ENCODE measurements at places on chromosomes 12 and 14.

GRCh38 chr14:68365228-68365627 lies 427.6 kb downstream of the ZFP36L1 start:
- no peak for DNase-seq

DNA sequence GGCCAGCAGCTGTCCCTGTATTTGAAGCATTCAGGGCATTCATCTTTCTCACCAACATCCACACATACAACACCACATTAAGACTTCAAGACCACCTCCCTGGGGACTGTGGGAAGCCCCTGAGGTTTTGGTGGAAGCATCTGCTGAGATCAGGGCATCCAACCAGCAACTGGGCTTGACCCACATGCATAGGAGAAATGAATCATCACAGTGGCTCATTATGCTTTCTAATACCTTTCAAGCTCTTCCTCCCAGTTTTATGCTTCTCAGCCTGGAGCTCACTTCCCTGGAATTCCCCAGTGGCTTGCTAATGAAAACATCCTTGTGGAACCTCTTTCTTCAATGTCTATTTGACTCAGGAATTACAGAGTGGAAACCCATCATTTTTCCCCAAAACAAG lies 21.4 kb upstream of the CMKLR1 start:
- DNase-seq = no peak

- no peak for DNase-seq
Measured at GRCh38 chr12:120358412-120359100, 10.4 kb downstream of the MSI1 start.

- DNase-seq = no peak
Measured at GRCh38 chr14:95322651-95323050, 2.9 kb upstream of the CLMN start.

DNA sequence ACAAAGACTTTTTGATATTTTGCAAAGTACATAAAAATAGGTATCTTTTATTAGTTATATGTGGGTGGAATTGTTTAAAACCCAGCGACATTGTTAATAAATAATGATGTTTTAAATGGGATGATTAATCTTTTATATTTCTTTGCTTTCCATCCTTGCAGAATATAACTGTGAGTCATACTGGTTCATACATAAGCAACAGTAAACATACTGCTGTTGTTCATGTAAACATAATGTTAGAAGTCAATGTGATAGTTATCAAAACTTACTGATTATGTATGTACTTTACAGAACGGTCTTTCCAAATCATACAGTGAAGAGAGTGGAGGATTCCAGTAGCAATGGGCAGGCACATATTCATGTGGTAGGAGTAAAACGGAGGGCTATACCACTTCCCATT lies 119.8 kb downstream of the ARID2 start:
- DNase-seq = no peak

DNA sequence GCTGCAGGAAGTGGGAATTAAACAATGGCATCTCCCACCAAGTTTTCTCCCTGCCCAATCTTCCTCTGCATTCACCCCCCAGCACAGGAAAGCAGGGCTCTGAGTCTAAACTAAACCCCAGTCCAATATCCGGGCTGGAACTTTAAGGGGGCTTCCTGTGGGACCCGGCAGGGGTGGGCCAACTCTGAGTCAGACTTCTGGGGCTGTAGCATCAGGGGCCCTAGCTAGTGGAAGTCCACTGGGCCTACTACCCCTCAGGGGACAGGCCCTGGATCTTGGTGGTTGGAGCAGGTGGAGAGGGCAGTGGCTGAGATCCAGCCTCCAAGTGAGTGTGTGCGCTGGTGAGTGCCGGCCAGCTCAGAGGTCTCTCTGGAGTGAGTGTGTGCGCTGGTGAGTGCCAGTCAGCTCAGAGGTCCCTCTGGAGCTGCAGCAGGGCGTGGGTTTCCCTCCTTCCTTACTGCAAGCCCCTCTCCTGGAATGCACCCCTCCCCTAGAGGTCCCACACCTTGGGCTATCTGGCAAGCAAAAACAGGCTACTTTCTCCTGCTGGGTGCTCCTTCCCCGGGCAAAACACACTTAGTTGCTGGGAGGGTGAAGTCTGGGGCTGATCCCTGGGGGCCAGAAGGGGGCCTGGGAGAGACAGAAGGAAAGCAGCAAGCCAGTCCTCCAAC lies 5.6 kb upstream of the LHX5 start:
- DNase-seq = no peak

- no peak for DNase-seq
Measured at GRCh38 chr12:49703647-49704137, 3.5 kb downstream of the FMNL3 start.

GRCh38 chr12:3129301-3130056 lies 52.3 kb downstream of the TSPAN9 start:
- no peak for DNase-seq

DNA sequence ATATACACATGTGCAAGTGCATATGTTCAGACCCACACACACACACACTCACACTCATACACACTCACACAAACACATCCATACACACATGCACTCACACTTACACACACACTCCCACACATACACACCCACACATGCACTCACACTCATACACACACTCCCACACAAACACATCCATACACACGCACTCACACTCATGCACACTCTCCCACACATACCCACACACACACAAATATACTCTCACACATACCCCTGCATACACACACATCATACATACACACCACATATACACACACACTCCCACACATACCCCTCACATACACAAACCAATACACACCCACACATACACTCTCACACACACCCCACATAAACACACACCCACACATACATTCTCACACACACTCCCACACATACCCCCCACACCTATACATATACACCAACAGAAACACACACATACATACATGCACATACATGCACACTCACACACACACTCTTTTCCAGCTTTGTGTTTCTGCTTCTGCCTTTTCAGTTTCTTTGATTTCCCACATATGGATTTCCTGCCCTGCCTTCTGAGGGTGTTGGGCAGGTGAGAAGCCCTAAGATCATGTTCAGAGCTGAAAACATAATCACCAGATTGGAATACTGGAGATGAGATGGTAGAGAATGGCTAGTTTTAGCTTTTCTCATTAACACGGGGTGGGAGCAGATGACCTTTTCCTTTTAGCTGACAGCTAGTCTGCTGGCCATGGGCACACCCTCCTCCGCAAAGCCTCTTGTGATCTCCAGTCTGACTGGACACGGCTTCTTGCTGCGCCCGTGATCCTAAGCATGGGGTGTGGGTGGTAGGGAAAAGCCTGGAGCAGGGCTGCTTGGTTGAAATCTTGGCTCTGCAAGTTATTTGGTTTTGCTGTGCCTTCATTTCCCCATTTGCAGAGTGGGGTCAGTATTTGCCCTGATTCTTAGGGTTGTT lies 214.0 kb downstream of the CHST11 start:
- no peak for DNase-seq

GRCh38 chr12:127268706-127269425 lies 998.1 kb upstream of the TMEM132C start:
- DNase-seq = no peak

GRCh38 chr12:4293299-4293965 lies 19.9 kb downstream of the CCND2 start:
- DNase-seq = no peak

DNA sequence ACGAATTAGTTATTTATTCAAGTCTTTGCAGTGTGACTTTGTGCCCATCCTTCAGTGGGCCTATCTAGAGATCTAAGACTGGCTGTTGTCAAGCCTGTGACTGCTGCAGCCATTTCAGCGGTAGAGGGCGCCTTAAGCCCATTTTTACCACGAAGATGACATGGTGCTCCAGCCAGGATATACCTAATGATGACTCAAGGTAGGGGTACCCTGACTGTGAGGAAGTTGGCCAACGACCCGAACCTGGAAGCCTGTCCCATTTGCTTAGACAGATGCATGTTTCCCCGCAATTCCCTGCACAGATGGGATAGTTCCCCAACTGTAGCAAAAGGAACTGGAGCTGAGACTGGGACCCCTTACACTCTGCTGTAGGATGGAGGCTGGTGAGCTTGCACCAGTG lies 41.3 kb downstream of the RAB3IP start:
- DNase-seq = no peak

- DNase-seq = peak; percentile 79
Measured at GRCh38 chr12:92784797-92785562, 82.2 kb downstream of the PLEKHG7 start.

GRCh38 chr12:30361145-30361544 lies 334.5 kb downstream of the IPO8 start:
- no peak for DNase-seq

DNA sequence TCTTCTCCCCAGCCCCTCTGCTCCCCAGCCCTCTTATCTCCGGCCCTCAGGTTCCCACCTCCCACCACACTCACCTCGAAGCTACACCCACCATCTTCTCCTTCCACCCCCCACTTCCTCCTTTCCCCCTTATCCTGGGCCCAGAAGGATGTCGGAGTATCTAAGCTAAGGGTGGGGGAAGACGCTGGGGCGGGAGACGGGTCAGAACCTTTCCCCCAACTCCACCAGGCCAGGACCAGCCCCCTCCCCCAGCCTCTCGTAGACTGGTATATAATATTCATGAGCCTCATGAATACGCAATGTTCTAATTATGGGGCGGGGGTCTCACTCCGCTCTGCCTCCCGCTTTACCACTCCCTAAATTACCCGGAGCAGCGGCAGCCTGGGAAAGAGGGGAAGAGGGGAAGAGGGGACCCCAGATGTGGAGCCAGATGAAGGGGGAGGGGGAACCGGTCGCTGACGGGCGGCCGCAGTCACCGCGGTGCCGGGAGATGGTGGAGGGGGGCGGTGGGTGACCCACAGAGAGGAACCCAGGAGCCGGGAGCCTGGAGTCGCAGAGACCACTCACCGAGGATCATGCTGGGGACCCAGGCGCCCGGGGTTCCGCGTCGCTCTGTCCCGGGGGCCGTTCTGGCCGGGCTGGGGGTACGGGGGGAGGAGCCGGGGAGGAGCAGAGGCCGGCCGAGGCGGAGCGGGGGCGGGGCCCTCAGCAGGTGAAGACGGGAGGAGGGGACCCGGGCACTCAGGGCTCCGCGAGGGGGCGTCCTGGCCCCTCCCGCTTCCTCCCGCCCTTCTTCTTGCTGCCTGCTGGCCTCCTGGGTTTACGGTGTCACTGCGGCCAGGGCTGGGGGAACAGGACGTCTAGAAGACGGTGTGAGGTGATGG lies 6.4 kb upstream of the ZNF385A start:
- peak; percentile 68 for DNase-seq

- DNase-seq = no peak
Measured at GRCh38 chr14:20546877-20547276, 14.0 kb downstream of the RNASE9 start.

GRCh38 chr12:53152390-53152789 lies 28.1 kb upstream of the ZNF740 start:
- DNase-seq = no peak

GRCh38 chr12:87841935-87842334 lies 187.3 kb downstream of the C12orf50 start:
- no peak for DNase-seq

GRCh38 chr12:101002696-101003419 lies 207.2 kb downstream of the SLC5A8 start:
- DNase-seq = no peak

DNA sequence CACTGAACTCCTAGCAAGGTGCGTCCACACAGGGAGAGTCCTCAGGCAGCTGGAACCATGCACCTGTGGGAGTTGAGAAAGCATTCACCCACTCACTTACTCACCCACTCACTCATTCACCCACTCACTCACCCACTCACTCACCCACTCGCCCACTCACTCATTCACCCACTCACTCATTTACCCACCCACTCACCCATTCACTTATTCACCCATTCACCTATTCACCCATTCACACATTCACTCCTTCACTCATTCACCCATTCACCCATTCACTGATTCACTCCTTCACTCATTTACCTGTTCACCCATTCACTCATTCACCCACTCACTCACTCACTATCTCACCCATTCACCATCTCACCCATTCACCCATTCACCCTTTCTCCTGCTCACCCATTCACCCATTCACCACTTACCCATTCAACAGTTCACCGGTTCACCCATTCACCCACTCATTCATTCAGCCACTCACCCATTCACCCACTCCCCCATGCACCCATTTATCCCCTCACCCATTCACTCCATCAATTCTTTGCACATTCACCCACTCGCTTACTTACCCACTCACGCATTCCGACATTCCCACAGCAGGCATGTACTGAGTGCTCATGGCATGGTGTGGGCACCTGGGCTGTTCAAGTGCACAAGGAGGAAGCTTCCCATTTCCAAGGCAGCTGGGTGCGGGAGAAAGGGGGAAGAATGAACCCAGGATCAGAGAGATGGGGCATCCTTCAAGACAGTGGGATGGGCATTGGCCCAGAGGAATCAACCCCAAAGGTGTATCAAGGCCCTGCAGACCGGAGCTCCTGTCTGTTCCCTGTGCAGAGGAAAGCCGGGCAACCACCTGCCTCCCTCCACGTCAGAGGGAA lies 135.2 kb upstream of the C14orf180 start:
- DNase-seq = no peak

DNA sequence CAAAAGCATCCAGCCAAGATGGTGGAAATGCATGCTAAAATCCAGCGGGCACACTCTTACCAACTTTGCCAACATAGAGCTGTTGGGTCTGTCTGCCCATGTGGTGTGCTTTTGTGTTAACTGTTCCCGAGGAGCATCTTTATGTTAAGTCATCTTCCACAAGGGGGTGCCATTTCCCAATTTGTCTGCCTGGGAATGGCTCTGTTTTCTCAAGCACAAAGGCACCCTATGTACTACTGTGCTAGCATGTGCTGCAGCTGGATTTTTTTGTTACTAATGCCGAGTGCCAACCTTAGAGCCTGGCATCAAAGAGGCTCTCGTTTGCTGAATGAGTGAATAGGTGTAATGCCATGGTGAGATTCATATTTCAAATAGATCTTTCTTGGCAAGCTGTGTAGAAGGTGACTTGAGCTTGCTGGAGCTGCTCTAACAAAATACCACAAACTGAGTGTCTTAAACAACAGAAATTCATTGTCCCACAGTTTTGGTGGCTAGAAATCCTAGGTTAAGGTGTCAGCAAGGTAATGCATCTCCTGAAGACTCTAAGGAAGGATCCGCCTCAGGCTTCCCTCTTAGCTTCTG lies 74.3 kb downstream of the TRHDE start:
- peak; percentile 36 for DNase-seq

GRCh38 chr14:78633752-78634151 lies 463.6 kb downstream of the NRXN3 start:
- peak; percentile 42 for DNase-seq

GRCh38 chr14:71625891-71626701 lies 306.1 kb upstream of the RGS6 start:
- no peak for DNase-seq

DNA sequence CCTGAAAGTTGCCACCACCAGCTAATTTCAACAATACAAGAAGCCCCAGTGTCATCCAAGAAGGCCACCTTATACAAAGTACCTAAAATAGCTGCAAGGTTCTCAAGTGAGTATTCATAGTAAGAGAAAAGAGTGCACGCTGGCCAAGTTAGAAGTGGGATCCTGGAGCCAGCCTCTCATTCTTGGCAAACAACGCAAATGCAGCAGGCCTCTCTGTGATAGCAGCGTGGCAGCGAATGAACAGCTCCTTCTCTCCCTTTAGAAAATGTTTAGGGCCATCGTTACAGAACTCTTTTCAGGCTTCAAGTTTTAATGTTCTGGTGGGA lies 78.0 kb upstream of the IFNG-AS1 start:
- DNase-seq = no peak
